ENCODE measurements at places on chromosomes 7 and 10.
A peak's percentile ranks its signal among the peaks of the same experiment; 100 is the strongest.

GRCh38 chr10:62559481-62560200, 185.5 kb downstream of the ZNF365 start:
- no peak for DNase-seq

DNA sequence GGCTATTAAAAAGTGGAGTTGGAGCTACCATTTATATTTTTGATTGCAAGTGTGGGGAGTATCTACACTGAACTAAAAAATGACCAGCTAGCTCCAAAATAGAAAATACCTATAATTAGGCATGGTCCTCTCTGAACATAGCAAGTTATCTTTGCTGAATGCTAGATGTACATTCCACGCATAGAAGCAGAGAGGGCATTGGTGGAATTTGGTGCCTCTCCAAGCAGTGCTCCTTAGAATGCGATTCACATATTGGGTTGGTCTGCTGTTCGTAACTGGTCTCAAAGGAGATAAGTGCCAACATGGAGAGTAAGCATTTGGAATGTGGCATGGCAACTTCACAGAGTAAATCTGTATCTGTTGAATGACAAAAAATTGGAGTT, 196.2 kb downstream of the PTN start:
- DNase-seq, result no peak

DNA sequence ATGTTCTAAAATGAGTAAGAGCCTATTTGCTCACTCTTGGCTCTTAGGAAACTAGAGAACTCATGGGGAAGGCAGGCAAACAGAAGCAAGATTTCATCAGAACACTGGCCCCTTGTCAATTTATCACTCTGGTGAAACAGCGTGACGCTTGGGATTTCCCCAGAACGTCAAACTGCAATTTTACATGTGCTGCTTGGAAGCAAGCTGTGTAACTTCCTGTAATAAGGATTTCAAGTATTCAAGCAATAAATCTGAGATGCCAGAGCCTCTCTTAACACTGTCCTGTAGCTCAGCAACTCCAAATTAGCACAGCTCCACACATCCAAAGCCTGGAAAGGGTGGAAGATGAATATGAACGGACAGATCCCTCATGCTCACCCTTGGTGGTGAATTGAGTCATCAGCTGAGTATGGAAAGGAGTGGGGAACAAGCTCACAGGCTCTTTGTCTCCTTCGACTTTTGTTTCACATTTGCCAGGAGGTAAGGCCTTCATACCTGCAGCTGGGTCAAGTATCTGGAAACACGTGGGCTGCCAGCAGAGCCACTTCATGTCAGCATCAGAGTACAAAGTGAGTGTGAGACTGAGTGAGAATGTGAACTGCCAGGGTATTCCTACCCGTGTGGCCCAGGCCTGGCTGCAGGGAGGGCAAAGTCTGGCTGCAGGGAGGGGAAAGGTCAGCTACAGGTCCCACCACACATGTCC, 140.4 kb upstream of the NAMPT start:
- no peak for DNase-seq

DNA sequence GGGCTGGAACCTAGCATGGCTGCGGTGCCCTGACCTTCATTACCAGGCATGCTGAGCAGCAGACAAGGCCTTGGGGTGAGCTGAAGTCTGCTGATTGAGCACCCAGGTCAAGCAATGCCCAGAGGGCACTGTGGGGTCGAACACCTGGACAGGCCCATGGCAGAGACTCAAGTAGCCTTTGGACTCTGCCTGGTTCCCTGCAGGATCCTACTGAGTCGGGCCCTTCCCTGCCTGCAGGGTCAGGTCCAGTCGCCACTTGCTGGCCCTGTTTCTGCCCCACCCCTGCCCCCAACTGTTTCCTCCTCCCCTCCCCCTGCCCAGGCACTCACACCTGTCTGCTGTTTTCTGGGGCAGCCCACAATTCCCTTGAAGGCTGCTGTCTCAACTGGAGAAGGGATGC, 483.2 kb upstream of the MKI67 start:
- DNase-seq, result no peak

GRCh38 chr10:44927352-44927751, 16.2 kb downstream of the TMEM72 start:
- DNase-seq, result no peak

- DNase-seq, result no peak
Observed at GRCh38 chr7:29214056-29214455, 19.5 kb downstream of the CHN2 start.

DNA sequence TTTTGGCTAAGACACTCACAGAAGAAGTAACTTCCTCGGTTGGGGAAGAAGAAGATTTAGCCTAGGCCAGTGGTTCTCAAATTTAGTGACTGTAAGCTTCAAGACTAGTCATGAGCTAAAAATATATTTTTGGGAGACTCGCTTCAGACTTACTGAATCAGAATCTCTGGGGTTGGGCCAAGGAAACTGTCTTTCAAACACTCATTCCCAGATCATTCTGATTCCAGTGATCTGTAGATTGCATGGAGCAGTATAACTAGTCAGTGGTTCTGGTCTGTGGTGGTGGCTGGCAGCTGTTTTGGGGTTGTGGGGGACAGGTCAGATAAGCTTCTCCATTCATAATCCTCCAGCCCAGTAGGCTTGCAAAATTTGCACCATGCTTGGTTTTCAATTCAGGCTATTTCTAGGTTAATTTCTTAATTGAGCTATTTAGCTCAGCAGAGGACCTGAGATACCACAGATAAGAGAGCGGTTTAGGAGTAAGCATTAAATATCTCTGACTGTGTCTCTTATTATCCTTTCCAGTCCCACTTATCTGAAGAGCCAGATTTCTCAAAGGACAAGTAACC, 3.8 kb upstream of the KAT6B start:
- no peak for DNase-seq

DNA sequence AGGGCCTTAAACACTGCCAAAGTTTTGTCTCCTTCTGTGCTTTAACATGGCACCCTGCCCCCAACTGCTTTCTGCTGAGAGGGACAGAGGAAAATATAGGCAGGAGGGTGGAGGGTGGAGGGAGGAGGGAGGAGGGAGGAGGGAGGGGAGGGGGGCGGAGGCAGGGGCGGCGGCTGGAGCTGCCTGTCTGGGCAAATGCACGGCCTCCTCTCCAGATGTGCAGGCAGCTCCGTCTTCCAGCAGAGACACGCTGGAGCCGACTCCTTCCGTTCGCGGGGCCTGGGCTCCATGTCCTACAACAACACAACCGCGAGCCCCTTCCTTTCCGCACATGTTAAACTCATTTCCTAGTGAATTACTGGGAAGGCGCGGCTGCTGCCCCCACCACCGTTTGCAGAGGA, 14.2 kb downstream of the EBF3 start:
- DNase-seq, result no peak

GRCh38 chr7:36083626-36084380, 69.3 kb upstream of the EEPD1 start:
- no peak for DNase-seq

DNA sequence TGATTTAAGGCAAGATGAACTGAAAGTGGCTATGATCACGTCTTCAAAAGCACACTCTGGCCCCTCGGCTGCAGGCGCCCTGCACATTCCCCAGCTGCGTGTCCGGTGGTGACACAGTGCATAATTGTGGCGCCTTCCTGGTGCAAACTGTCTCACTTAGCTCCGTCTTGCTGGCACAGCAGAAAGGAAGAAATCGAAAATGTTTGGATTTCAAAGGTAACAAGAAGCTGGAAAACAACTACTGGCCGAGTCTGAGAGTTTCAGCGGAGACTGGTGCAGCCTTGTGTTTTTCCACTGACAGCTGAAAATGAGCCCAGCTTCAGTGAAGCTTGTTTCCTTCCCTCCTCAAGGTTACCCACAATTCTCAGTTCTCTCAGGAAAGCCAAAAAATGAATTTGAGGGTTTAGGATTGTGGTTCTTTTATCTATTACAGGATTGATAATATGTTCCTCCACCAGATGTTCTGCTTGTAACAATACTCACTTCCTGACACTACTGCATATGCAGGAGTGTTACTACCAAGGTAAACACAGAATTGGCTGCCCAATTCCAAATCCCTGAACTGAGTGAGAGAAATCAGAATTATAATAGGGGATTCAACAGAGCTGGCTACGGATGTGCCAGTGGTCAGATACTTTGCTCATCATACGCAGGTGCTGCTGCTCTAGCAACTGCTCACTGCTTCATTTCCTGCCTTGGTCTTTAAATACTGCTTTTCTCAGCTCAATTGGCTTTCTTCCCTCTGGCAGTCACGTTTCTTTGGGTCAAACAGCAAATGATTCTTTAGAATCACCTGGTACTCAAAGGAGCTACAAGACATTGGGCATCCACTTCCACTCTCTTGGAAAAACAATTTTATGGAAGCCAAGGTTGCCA, 63.7 kb downstream of the TRUB1 start:
- no peak for DNase-seq

GRCh38 chr10:118968482-118968881, 61.0 kb upstream of the NANOS1 start:
- DNase-seq, result no peak

GRCh38 chr7:114502454-114503254, 88.0 kb downstream of the FOXP2 start:
- DNase-seq, result no peak

- DNase-seq, result no peak
Observed at GRCh38 chr10:132994185-132994796, 51.9 kb upstream of the CFAP46 start.

DNA sequence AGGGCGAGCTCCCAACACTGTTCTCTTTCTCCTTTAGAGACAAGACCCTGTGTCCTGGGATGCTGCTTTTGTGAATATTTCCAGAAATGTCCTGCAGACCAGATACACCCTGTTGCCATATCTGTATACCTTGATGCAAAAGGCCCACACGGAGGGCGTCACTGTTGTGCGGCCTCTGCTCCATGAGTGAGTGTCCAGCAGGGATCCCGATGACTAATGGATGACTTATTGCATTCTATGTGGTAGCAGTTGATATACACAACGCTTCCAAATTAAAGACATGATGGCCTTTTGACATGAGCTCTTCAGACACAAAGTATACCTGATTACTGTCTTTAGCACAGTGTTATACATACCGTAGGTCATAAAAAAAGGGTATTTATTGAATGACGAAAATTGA, 45.0 kb upstream of the MGAM2 start:
- no peak for DNase-seq

- no peak for DNase-seq
Observed at GRCh38 chr7:155864271-155864985, 52.2 kb upstream of the SHH start.

- DNase-seq, result no peak
Observed at GRCh38 chr7:6501586-6502564, 49.4 kb downstream of the GRID2IP start.

DNA sequence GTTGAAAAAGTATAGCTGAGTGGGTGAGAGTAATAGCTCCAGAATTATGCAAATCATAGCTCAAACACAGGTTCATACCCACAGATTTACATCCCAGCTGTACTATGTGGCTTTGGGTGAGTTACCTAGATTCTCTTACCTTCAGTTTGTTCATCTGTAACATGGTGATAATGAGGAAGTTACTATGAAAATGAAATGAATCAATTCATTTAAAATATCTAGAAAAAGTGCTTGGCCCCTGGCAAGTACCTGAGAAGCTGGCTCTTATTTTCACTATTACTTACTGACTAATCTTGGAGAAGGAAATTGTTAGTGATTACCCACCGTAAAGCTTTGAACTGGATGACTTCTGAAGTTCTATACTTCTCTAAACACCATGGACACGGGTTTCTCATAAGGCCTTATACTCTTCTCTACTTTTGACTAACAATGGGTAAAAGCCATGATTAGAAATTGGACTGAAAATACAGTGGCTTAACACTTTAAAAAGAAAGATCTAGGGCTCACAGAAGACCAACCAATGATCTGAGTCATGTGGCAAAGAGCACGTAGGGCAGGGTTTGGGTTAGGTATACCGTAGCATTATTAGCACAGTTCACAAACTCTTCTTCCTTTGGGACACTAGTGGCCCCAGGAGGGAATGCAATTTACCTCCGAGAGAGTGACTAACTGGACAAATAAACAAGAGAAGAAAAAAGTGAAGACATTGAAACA, 149.2 kb downstream of the PLPP4 start:
- no peak for DNase-seq

- DNase-seq, result no peak
Observed at GRCh38 chr7:105827151-105827875, 49.1 kb downstream of the ATXN7L1 start.

DNA sequence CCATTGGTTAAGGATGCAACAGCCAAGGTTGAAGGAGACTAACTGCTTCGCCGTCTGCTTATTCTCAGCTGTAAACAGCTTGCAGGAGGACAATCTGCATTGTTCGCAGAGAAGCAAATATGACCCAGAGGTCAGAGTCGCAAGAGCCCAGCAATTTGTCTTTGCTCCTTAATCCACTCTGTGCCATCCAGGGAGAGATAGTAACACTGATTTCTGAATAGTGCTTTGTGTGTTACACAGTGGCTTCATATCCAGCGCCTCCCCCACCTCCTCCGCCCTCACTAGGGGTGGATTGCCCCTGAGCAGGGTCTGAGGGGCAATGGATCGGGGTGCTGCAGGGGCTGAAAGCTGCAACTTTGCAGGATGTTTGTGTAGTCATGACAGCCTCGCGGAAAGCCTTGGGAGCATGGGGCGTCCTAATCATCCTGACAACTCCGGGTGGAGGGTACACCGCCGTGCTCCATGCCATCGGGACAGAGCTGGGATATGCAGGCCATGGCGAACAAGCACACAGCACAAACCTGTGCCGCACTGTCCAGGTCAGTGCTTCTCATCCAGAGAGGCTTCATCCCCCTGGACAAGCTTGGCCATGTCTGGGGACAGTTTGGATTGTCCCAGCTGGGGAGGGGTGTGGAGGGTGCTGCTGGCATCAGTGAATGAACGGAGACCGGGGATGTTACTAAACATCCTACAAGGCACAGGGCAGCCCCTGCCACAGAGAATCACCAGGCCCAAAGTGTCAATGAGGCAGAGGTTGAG, 103.1 kb upstream of the INSIG1 start:
- DNase-seq, result no peak

DNA sequence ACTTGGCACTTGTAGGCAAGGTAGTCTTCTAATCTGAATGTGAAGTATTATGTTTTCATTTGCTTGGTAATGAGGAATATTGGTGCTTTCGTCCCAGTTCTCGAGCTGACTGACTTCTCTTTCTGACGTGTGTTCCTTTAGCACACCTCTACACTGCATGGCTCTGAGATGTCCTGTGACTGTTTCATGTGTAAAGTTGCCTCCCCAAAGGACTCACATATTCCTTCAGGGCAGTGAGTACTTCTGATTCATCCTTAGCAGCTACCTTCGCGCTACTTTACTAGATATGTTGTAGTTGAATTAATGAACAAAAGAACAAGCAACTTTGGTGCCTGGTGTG, 113.7 kb downstream of the EGFR start:
- no peak for DNase-seq

DNA sequence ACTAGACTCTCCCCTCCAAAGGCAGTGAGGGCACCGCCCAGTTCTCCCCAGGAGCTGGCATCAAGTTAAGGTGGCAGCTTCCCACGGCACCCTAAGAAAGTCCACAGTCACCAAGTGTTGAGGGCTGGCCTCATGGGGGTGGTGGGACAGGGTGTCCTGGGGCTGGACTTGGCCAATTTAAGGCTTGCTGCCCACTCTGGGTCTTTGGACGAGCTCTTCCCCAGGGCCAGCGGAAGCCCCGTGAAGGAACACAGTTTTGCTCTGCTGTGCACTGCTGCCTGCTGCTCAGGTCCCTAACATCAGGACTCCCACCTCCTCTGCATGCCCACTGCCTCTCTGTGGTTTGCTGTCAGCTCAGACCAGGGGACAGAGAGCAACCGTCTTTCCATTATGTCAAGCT, 57.3 kb upstream of the TMEM72 start:
- no peak for DNase-seq

- DNase-seq, result peak; percentile 41
Observed at GRCh38 chr10:32459051-32459698, 13.2 kb downstream of the CCDC7 start.

Measured in effector CD4-positive, alpha-beta T cell (primary cell).